ENCODE measurements at places on chromosomes 1 and 21.

DNA sequence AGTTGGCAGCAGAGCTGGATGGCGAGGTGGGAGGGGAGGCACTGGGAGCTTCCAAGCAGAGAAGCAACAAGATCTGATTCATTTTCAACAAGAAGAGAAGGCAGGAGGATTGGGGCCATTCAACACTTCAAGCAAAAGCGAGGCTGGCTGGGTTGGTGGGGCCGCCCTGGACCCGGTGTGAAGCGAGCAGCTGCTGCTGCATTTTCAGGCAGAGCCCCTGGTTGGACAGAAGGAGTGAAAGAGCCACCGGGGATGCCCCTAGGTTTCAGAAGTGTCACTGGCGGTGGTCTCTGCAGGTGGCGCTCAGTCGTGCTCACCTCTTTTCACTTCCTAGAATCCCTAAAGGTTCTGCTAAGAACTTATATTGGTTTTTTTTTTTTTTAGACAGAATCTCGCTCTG is 18.0 kb downstream of the SLC2A7 start:
- DNase-seq, result no peak

DNA sequence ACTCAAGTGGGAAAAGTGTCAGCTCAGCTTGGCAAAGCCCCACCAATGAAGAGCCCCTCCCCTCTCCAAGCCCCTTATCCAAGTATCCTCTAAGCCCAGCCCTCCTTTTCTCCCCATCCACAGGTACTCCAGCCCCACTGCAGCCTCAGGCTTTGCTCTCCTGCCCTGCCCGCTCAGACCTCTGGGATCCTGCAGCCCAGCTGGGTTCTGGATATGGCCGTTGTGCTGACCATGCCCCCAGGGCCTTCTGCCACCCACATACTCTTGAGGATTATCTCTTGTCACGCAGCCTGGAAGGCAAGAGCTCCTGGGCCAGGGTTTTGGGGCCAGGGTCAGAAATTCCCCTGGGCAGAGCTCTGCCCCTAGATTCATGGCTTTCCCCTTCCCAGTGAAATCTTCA is 4.7 kb downstream of the SHISA4 start:
- no peak for DNase-seq

DNA sequence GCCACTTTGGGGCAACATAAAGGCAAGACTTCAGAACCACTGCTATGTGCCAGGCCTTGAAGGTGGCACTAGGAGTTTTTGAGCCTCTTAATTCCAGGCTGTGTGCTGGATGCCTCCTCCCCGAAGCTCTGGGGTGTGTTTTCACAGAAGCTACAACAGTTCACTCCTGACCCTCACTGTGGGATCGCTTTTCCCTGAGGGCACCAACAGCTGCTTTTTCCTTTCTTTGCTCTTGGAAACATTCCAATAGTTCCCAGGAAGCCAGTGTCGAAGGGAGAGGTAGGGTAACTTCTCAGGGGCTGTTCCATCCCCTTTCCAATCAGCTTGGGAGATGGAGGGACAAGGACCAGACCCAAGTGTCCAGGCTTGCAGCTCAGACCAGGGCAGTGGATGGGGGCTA is 153.4 kb downstream of the C1orf94 start:
- DNase-seq, result no peak

DNA sequence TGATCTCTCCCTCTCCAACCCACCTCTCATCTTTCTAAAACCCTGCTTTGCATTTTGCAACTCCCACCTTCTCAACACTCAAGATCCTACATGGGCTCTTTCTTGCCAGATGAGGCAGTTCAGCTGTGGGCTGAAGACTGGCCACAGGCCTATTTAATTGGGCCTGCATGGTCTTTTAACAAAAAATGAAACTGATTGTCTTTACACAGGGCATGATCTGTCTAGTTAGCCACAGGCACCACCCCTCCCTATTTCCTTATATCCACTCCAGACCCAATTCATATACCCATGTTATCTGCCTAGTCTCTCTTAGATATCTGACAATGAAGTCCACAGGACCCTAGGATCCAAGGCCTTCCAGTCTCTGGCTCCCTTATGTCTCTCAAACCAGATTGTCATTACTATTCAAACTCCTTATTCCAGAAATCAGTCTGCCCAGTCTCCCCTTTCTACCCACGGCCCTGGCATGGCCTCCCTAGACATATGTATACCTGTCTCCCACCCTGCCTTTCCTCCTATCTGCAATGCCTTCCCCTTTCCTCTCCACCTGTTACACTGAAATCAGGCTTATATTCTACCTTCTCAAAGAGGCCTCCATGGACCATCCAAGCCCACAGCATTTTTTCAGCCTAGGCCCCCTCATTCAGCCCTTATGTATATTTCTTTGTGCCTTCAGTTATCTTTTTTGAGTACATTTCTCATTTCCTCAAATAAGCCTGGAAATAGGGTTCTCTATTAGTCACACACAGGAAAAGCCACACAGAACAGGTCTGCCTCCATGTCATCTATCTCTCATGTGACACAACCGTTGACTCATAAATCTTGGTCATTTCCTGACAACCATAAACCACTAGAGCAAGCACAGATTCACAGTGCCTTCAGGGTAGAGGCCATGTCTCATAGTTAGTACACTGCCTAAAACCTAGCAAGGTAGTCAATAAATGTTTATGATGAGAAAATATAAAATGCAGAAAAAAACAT is 39.0 kb downstream of the LPAR3 start:
- DNase-seq, result peak; percentile 27

- no peak for DNase-seq
Observed at GRCh38 chr1:222123111-222123510, 381.2 kb upstream of the DUSP10 start.

- peak; percentile 34 for DNase-seq
Observed at GRCh38 chr1:152185544-152186391, 26.7 kb upstream of the RPTN start.

DNA sequence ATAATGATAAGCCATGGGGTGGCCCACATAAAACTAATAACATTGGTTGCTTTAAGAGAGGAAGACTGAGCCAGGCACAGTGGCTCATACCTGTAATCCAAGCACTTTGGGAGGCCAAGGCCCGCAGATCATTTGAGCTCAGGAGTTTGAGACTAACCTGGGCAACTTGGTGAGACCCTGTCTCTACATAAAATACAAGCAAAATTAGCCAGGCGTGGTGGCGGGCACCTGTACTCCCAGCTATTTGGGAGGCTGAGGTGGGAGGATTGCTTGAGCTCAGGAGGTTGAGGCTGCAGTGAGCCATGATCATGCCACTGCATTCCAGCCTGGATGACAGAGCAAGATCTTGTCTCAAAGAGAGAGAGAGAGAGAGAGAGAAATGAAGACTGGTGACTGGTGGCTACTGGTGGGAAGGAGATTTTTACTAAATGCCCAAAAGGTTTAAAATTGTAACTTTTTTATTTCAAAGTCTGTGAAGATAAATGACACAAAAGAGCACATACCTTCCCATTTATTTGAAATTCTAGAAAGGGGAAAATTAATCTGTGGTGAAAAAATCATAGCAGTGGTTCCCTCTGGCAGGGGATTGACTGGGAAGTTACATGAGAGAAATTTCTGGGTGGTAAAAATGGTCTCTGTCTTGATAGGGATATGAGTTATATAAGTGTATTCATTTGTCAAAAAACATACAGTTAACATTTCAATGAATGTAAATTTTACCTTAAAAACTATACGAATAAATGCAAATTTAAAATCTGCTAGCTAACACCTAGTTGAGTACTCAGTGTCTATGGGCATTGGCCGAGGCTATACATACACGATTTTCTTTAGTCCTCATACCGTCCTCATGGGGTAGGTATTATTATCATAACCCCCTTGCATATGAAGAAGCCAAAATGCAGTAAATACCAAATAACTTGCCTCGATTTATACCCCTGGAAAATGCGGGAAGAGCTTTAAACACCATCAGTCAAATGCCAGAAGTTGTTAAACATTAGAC is 2.2 kb upstream of the NBPF1 start:
- peak; percentile 4 for DNase-seq

- DNase-seq, result no peak
Observed at GRCh38 chr21:31278511-31279130, 65.4 kb downstream of the TIAM1 start.

DNA sequence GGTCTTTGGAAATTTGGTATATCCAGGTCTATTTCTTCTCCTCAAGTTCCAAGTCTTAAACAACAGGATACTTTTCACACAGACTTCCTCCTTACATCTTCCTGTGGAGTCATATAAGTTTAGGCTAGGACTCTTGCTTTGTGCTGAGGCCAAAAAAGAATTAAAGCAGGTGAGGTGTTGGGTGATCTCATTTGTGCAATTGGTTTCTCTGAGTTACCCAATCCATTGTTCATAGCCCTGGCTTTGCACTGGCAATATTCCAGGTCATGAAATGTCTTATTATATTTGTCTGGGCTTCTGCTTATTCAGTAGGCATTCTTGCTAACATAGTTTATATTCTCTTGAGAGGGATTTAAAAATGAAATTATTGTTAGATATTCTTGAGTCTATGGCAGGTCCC is 14.1 kb upstream of the KIAA0040 start:
- no peak for DNase-seq

- DNase-seq, result no peak
Observed at GRCh38 chr1:153389401-153389800, 1.5 kb downstream of the S100A8 start.

GRCh38 chr1:157842939-157843338 is 1.3 kb upstream of the CD5L start:
- no peak for DNase-seq

DNA sequence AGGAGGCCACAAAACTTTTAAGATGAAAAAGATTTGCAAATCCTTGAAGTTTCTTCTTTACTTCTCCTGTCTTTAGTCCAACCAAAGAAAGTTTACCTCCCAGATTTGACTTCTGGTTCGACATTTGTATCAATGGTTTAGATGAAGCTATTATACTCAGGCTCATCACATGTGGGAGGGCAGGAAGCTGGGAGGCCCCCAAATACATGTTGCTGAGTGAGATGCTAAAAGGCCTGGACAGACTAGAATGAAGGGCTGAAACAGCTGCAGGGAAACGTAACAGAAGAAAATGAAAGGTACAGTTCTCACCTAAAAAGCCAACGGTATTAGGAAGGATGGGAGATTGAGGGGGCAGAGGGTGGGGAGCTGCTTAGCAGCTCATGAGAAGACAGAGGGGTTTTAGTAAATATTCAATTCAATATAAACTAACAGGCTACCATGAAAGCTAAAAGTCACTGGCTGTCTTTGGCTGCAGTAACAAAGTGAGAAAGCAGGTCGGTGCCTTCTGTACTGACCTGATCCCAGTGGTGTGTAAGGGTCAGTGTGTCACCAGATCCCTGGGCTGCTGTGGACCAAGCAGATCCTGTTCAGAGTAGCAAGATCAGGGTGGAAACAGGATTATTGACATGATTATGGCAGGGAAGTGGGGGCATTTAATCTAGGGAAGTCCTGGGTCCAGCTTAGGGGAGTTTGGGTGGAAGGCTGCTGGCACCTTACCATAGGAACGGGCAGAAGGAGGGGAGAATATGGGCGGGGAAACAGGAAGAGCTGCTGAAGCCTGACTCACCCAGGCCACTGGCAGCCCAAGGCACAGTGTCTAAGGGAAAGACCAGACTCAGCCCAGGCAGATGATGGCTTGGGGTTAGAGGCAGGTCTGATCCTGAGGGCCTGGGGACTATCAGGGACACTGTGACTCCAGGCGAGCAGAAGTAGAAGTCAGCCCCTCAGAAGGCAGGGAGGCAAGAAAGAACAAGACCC is 60.4 kb downstream of the KCNN3 start:
- DNase-seq, result no peak

DNA sequence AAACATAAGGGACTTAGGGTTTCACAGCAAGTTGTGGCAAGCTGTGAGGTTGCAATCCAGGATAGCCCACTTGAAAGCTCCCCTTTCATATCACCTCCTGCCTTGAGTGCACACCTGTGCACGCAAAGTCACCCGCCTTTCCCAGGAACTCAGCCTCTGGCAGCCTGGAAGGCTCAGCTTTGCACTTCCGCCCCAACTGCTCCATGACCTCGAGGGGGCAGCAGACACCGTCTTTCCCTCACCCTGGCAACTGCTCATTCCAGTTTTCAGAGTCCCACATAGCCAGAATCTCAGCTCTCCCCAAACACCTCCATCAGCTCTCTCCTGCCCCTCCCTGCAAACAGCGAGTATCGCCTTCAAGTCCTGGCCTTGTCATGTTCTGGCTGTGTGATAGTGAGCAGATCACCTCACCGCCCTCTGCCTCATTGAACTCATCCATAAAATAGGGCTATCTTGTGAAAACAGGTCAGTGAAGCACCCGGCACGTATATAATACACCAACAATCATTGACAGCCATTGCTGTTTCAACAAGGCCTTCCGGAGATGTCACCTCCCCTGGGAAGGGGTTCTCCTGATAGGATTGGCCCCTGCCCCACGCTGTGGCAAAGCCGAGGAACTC is 32.2 kb upstream of the EPB41 start:
- peak; percentile 76 for DNase-seq

GRCh38 chr1:185368313-185368855 is 51.3 kb upstream of the IVNS1ABP start:
- no peak for DNase-seq

DNA sequence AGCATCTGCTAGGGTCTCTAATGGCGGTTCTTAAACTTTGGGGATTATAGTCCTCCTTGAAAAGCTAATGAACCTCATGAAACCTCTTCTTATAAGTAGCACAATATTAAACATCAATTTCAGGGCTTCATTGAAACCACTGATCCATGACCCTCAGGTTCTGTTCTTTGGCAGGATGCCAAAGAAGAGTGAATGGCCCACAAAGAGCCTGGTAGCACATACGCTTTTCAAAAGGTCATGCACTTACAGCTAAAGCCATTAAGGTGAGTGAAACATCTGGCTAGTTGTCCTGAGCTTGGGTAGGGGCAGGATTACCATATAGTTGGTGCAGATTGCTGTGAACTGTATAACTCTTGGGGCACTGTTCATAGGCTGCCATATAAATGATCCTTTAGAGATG is 42.3 kb downstream of the MDM4 start:
- no peak for DNase-seq

- DNase-seq, result no peak
Observed at GRCh38 chr1:83764209-83764608, 234.7 kb downstream of the TTLL7 start.

DNA sequence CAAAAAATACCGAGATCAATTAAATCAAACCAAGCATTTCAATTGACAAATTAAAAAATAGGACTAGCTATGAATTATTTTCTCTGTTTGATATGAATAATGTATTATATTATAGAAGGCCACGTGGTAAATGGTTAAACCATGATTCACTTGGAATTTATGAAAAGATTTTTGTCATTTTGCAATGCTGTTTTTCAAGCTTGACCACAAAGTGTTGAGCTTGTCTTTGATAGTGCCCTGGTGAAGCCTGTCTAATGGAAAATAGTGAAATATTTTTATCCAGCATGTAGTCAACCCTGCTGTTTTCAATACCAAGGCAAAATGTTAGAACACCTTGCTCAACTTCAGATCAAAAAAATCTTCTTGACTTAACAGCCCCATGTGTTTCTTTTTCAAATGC is 288.0 kb upstream of the PRMT6 start:
- DNase-seq, result no peak

GRCh38 chr1:99705385-99705784 is 59.5 kb downstream of the PALMD start:
- no peak for DNase-seq

- no peak for DNase-seq
Observed at GRCh38 chr21:44524414-44525371, 15.3 kb downstream of the KRTAP10-1 start.

- no peak for DNase-seq
Observed at GRCh38 chr1:94275083-94275482, 37.7 kb upstream of the ARHGAP29 start.
